ENCODE measurements at places on chromosomes 12 and 14.
A peak's percentile ranks its signal among the peaks of the same experiment; 100 is the strongest.

DNA sequence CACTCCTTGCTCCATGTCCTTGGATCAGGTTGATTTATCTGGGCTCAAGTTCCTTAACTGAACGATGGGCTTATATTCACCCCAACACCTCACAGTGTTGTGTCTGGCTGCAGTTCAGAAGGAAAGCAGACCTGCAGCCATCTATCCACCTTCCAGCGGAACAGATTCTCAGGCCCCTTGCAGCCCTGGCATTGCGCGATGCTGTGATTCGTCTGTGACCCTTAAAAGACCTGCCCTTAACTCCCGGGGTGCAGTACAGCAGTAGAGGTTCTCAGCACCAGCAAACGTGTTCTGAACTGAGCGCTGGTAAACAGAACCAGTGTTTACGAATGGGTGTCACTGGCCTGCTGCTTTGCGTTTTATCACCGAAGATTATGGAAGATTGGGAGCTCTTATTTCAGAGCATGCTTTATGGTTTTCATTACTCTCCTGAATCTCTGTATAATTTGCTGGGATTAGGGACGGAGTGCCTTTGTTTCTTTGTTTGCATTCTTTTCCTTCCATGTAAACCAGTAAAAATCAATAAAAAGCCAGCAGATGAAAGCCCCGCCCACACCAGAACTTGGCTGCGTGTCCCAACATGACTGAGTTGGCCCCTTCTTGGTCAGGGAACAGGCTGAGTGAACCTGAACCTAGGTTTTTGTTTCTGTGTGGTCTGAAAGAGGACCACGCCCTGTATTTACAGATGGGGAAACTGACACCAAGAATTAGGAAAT, 286.7 kb upstream of the CRY1 start:
- no peak for DNase-seq

GRCh38 chr14:55136885-55137786, 8.1 kb downstream of the LGALS3 start:
- DNase-seq = no peak

GRCh38 chr14:68628605-68629310, 164.1 kb downstream of the ZFP36L1 start:
- no peak for DNase-seq

DNA sequence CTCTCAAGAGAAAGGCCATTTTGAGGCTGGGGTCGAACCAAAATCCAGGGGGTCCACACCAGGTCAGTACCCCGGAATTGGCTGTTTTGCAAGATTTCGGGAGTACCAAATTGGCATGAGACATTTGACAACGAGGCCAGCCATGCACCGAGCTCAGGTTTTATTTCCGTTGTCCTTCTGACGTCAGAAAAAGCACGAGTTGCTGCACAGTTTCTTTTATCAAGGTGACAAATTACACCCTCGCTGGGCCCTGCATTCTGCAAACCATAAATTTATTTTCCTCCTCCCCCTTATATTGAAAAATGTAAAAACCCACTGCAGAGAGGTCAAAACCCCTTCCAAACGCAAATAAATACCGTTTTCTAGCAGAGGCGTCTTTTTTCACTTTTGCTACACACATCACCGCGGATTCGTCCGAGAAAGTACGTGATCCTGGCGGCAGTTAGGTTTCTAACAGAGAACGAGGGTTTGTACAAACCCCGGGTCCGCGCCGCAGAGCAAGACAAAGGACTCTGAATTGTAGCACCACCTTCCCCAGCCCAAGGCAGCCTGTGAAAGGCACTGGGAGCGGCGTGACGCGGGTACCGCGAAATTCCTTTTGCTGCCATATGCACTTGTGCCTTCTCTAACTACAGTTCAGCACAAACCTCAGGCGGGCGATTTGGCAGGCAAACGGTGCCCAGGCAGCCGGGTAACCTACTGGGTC, 1.8 kb downstream of the SLC38A1 start:
- peak; percentile 32 for DNase-seq

- no peak for DNase-seq
These were observed 769 bp upstream of the VTI1B start for GRCh38 chr14:67675219-67675582.

DNA sequence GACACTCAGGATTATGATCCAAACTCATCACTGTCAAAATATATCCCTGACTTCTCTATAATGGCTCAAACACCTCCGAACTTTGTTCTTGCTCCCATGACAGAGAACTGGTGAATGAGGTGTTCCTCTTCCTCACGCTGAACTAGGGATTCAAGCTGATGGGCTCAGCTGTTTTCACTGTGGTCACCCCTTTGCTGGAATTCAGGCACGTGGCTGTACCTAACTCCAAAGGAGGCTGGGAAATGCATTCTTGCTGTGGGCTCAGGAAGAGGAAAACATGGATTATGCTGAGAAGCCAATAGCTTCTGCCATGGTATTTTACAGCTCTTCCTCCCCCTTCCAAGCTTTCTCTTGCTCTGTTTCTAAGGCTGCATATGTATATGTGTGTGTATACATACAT, 43.9 kb downstream of the STXBP6 start:
- no peak for DNase-seq

Measured in stimulated activated CD8-positive, alpha-beta memory T cell treated with anti-CD3 and anti-CD28 coated beads, Interleukin-15, amount 100 ng/mL, for 4 hours (primary cell).